ENCODE measurements at places on chromosomes 3 and 15. TPM values are rescaled to one million over a fixed set of nuclear protein-coding genes. Genes with fewer than 3 reads are reported as not detected.

DNA sequence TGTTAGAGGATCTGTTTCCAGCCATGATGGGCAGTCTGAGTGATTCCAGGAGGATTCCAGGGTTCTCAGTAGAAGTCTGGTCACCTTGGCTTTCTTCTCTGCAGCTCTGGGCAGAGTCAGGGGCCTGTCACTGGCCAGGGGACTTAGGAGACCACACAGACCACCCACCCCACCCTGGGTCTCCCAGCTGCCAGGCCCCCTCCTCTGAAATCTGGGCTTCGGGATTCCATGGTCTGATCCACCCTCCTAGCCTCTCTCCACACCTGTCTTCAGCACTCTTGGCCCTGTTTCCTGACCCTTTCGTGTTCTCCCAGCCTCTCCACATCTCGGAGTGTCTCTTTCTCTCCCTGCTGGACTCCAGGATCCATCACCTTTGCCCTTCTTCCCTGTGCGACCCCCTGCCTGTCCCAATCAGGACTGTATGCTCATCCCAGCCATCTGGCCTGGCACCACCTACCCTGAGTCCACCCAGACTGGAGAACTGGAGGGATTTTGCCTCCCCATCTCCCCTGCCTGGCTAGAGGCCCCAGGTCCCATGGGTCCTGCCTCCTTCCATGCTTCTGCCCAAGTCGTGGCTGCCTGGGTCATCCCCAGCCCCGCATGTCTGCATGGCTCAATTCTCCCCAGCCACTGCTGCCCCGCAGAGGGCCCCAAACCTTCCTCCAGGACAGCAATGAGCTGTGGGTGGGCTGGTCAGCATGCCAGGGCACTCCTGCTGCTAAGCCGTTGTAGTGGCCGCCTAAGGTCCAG is 34.3 kb downstream of the GOLGA6L10 start:
- no peaks in the 10 kb centered on the region for H3K27me3 ChIP-seq
- H3K36me3 ChIP-seq, result peaks cover 8% of the 10 kb centered on the region
- no peak overlapping the region for H3K4me3 ChIP-seq

GRCh38 chr15:77555232-77555631 is 77.5 kb downstream of the LINGO1 start:
- H3K4me1 ChIP-seq, result no peaks in the 10 kb centered on the region
- H3K27me3 ChIP-seq, result peaks cover 3% of the 10 kb centered on the region
- H3K4me3 ChIP-seq, result no peak overlapping the region
- no peaks in the 10 kb centered on the region for H3K36me3 ChIP-seq

- H3K4me3 ChIP-seq, result no peak overlapping the region
- peaks cover 44% of the 10 kb centered on the region for H3K36me3 ChIP-seq
- no peak for DNase-seq
- no peaks in the 10 kb centered on the region for H3K27me3 ChIP-seq
- H3K4me1 ChIP-seq, result peaks cover 26% of the 10 kb centered on the region
These were observed 22.4 kb downstream of the GYG1 start for GRCh38 chr3:149013726-149014125.

DNA sequence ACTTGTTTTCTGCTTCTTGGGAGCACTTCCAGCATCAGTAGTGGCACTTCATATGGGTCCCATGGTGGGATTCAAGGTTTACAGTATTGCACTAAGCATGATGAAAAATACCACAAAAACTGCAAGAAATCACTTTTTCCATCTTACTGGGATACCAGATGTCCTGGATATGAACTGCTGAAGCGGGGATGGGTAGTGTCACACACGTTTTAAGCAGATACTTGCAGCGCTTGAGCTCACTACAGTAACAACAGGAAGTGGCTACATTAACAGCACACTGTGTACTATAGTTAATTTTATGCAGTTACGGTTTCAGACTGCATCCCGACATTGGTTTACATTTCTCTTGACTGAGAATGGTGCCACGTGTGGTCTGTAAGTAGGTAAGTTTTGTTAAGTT is 3.5 kb upstream of the ISG20 start:
- DNase-seq, result peak; percentile 49
- peaks cover 88% of the 10 kb centered on the region for H3K4me1 ChIP-seq
- H3K27me3 ChIP-seq, result no peaks in the 10 kb centered on the region
- H3K4me3 ChIP-seq, result no peak overlapping the region
- H3K36me3 ChIP-seq, result peaks cover 54% of the 10 kb centered on the region

DNA sequence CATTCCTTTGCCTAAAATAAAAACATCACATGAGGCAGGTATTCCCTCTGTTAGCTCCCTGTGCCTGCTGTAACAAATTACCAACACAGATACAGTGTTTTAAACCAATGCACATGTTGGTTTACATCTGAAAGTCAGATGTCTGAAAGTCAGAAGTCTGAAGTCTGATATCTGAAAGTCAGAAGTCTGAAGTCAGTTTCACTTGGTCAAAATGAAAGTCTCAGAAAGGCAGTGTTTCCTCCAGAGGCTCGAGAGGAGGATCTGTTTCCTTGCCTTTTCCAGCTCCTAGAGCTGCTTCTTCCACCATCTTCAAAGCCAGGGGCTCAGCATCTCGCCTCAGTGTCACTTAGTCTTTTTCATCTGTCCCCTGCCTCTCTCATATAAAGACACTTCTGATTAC is 22.0 kb downstream of the SST start:
- H3K4me1 ChIP-seq, result no peaks in the 10 kb centered on the region
- no peak for DNase-seq
- H3K36me3 ChIP-seq, result no peaks in the 10 kb centered on the region
- no peak overlapping the region for H3K27ac ChIP-seq

- peaks cover 12% of the 10 kb centered on the region for H3K4me1 ChIP-seq
- DNase-seq, result no peak
- no peaks in the 10 kb centered on the region for H3K36me3 ChIP-seq
- no peaks in the 10 kb centered on the region for H3K27me3 ChIP-seq
- H3K4me3 ChIP-seq, result no peak overlapping the region
These were observed 171.4 kb downstream of the NFKBIZ start for GRCh38 chr3:102020735-102021134.

GRCh38 chr3:46947546-46947901 is 29.0 kb downstream of the CCDC12 start:
- peak overlapping the region; percentile 95 for H3K27ac ChIP-seq
- H3K4me1 ChIP-seq, result peaks cover 75% of the 10 kb centered on the region
- no peaks in the 10 kb centered on the region for H3K27me3 ChIP-seq
- H3K4me3 ChIP-seq, result peak overlapping the region; percentile 62

GRCh38 chr3:170473358-170473757 is 54.7 kb downstream of the CLDN11 start:
- H3K27ac ChIP-seq, result no peak overlapping the region
- H3K4me3 ChIP-seq, result no peak overlapping the region
- no peak for DNase-seq
- H3K4me1 ChIP-seq, result peaks cover 3% of the 10 kb centered on the region
- no peaks in the 10 kb centered on the region for H3K36me3 ChIP-seq

- no peaks in the 10 kb centered on the region for H3K4me1 ChIP-seq
- no peak for DNase-seq
- H3K36me3 ChIP-seq, result no peaks in the 10 kb centered on the region
- H3K27ac ChIP-seq, result no peak overlapping the region
These were observed 637.9 kb downstream of the PLOD2 start for GRCh38 chr3:145522893-145523651.

DNA sequence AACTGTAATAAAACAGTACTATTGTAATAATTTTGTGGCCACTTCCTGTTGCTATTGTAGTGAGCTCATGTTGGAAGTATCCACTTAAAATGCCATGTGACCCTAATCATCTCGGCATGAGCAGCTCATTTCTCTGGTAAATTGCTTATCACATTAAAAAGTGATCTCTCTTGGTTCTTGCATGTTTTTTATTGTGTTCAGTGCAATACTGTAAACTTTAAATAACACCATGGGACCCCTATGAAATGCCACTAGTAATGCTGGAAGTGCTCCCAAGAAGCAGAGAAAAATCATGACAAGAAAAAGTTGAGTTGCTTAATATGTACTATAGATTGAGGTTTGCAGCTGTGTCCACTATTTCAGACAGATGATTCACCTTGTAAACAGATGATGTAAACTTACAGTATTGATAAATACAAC is 45.6 kb downstream of the NMD3 start:
- H3K27ac ChIP-seq, result no peak overlapping the region
- H3K27me3 ChIP-seq, result no peaks in the 10 kb centered on the region
- no peak overlapping the region for H3K4me3 ChIP-seq
- no peak for DNase-seq
- peaks cover 5% of the 10 kb centered on the region for H3K4me1 ChIP-seq

DNA sequence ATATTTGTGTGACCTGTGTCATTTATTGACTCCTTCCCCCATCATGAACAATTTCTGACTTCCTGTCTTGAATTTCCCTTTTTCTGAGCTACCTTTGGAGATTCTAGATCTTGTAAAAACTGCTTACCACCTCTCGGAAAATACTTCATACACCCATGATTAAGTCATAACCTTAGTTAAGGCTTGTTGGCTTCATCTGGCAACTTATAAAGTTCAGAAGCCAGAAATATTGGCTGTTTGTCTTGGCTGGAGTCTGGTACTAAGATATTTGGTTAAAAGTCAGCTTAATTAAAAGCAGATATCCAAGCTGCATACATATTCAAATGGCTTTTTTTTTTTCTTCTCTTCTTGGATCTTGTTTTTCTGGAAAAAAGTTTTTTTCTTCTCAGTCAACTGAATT is 37.3 kb upstream of the B3GALNT1 start:
- H3K36me3 ChIP-seq, result no peaks in the 10 kb centered on the region
- H3K4me1 ChIP-seq, result no peaks in the 10 kb centered on the region
- no peak for DNase-seq
- H3K27ac ChIP-seq, result no peak overlapping the region
- peaks cover 5% of the 10 kb centered on the region for H3K27me3 ChIP-seq

DNA sequence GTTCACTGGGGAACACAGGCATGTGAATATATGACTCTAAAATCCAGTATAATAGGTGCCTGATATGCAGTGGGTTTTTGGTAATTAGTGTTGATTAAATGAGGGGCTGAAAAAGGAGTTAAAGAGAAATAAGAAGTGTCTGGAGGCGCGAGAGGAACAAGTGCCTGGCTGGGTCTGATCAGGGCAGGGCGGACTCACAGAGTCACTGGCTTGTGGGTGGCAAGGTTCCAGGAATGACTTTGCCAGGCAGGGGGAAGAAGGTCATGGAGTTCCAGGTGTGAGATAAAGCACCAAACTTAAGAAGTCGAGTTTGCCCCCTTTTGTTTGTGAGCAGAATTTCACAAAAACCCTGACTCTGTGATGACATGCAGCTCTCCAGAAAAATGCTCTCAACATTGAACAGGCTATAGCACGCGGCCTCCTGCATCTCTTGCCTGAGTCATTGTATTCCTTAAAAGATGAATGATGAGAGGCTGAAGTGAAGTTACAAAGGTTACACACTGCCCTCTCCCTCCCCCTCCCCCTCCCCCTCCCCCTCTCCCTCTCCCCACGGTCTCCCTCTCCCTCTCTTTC is 63.0 kb upstream of the LMCD1 start:
- DNase-seq, result no peak
- H3K4me1 ChIP-seq, result no peaks in the 10 kb centered on the region
- H3K27ac ChIP-seq, result no peak overlapping the region
- H3K27me3 ChIP-seq, result no peaks in the 10 kb centered on the region
- no peak overlapping the region for H3K4me3 ChIP-seq
- H3K36me3 ChIP-seq, result no peaks in the 10 kb centered on the region

- DNase-seq, result no peak
- peaks cover 10% of the 10 kb centered on the region for H3K27me3 ChIP-seq
- peaks cover 16% of the 10 kb centered on the region for H3K4me1 ChIP-seq
- no peak overlapping the region for H3K4me3 ChIP-seq
- no peak overlapping the region for H3K27ac ChIP-seq
These were observed 126.0 kb upstream of the DPH6 start for GRCh38 chr15:35671981-35672380.

DNA sequence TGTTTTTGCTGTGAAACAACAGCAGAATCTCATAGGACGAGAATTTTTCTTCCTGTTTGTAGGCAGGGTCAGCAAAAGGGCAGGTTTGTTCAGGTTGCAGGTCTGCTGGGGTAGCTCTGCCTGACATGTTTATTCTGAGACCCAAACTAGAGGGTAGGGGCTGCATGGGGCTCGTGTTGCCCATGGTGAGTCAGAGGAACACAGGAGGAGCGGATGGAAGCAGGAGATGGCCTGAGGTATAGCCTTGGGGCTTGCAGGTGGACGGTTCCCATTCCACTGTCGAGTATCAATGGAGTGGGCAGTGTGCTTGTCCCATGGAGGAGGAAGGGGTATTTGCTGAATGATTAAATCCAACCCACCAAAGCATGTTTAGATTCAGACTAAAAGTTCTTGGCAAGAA is 138.9 kb downstream of the APBA2 start:
- H3K27ac ChIP-seq, result no peak overlapping the region
- H3K27me3 ChIP-seq, result no peaks in the 10 kb centered on the region
- peaks cover 2% of the 10 kb centered on the region for H3K4me1 ChIP-seq
- DNase-seq, result no peak

Gene ENTPD3
- not detected for total RNA-seq

Gene PTPN23
- 29.7 TPM for total RNA-seq

Gene CFAP100
- total RNA-seq, result not detected

Gene STAG1
- total RNA-seq, result 30.6 TPM

Gene GOLGA8G
- not detected for total RNA-seq

Gene ZNF501
- 2.6 TPM for total RNA-seq

Data from activated CD4-positive, alpha-beta memory T cell treated with anti-CD3 and anti-CD28 coated beads for 36 hours (primary cell).